ENCODE measurements at places on chromosomes 3 and 15.

DNA sequence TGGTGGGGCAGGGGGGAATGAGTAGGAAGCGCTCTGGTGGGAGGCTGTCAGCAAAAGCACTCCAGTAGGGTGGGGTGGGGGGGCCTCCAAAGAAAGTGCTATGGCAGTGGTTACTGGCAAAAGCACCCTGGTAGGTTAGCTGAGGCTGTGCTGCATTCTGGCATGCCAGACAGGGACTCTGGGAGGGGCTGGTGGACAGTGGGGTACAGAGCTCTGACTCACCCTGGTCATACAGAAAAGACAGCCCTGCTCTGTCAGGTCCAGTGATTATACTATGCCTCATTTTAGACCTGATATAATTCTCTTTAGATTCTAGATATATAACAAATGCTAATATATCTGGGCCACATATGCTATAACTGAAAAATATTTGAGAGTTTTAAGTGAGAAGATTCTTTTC, 82.8 kb upstream of the CPNE4 start:
- no peak for DNase-seq

- no peak for DNase-seq
Measured at GRCh38 chr15:94683902-94684301, 452.5 kb downstream of the MCTP2 start.

GRCh38 chr3:59502806-59503205, 453.0 kb upstream of the CFAP20DC start:
- DNase-seq: no peak

DNA sequence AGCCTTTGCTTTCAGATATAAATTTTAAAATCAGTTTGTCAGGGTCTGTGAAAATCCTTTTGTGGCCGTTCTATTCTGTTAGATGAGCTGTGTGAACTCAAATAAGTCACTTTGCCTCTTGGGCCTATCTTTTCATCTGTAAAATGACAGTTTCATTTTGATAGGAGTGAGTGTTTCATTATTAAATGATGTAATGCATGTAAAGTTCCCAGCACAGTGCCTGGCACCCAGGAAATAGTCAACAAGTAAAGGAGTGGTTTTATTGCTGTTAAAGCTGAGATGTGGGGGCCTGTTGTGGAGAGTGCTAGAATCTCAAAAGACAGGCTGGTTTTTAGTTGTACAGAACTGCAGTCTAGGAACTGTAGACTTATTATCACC, 394.5 kb upstream of the CFAP20DC start:
- DNase-seq: no peak

- DNase-seq: peak; percentile 82
Measured at GRCh38 chr3:138608322-138609135, at the start of gene FAIM. Gene FAIM (plus strand): TSS chr3:138608771. CDS start chr3:138619727, 10,956 bp downstream.

DNA sequence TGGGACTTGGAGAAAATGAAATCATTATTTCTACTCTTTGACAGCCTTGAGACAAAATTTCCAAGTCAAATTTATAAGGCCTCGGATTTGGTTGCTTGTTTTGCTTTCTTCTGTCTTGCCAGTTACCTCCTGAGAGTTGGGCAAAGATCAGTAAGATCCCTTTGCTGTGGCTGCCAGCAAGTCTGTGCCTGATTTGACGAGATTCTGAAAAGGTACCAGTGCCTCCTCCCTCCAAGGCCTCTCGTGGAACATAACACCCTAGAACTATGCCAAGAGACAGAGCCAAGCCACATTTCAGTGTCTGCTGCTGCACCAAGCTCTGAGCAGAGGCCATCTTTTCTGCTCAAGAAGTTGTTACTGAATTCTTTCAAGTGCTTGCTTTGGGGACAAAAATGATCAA, 61.0 kb downstream of the GTPBP8 start:
- DNase-seq: no peak

GRCh38 chr3:104909198-104909597, 457.5 kb upstream of the ALCAM start:
- no peak for DNase-seq

GRCh38 chr15:98375513-98376340, 272.6 kb upstream of the IGF1R start:
- DNase-seq: no peak

Data from Caco-2 (cell line).